Inflammatory macrophage (primary cell): ENCODE measurements at places on chromosomes 1 and 21.
A peak's percentile ranks its signal among the peaks of the same experiment; 100 is the strongest.

GRCh38 chr21:28761674-28762356 lies 230.9 kb downstream of the LTN1 start:
- DNase-seq: no peak

DNA sequence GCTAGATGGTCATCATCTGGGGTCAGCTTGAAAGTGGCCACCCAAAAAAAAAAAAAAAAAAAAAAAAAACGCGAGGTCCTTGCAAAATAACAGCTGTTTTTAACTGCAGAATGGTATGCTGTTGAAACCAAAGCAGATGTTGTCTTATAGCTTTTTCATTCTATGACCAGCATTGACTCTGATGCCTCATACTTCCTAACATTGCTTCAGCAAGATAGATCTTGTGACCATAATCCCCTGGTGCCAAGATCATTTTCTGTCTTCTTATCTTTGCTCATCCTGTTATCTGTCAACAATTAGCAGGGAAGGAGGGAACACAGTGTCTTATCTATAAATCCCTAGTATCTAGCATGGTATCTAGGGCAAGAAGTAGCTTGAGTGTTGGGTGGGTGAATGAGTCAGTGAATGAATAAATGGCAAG lies 181.5 kb downstream of the PLPP3 start:
- DNase-seq: no peak

DNA sequence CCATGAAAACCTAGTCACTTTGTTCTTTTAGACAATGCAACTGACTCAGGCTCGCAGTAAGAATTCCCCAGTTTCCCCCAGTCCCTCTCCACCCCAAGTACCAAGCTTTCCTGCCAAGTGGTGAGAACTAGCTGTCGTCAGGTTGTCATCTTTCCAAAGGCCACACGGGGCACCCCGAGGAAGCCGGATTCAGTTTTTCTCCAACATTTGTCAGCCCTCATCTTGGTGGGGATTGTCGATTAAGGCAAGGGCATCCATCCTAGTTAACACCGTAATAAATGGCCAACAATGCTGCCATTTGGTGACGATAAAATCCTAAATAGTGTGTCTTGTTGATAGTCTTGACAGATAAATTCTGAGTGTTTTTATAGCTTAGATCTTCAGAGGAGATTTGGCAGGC lies 55.9 kb upstream of the PROX1 start:
- DNase-seq: no peak

GRCh38 chr1:24400065-24400464 lies 13.5 kb downstream of the STPG1 start:
- DNase-seq: no peak

- no peak for DNase-seq
These were observed 11.9 kb upstream of the CLDN8 start for GRCh38 chr21:30227633-30228404.

DNA sequence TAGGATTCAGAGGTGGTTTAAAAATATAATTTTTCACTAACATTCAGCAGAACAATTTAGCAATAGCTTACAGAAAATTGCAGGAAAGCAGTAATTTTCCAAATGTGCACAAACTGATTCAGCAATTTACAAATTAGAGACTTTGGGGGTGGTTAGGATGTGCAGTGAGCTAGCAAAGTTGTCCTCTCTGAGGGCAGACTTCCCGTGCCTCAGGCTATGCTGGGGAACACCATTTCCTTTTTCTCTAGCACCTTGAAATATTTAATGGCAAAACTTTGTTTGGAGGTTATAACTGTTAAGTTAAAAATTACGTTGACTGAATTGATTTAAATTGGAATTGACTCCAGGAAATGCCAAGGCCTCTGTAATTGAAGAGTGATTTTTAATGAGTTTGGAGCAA lies 258.9 kb downstream of the PTBP2 start:
- no peak for DNase-seq

DNA sequence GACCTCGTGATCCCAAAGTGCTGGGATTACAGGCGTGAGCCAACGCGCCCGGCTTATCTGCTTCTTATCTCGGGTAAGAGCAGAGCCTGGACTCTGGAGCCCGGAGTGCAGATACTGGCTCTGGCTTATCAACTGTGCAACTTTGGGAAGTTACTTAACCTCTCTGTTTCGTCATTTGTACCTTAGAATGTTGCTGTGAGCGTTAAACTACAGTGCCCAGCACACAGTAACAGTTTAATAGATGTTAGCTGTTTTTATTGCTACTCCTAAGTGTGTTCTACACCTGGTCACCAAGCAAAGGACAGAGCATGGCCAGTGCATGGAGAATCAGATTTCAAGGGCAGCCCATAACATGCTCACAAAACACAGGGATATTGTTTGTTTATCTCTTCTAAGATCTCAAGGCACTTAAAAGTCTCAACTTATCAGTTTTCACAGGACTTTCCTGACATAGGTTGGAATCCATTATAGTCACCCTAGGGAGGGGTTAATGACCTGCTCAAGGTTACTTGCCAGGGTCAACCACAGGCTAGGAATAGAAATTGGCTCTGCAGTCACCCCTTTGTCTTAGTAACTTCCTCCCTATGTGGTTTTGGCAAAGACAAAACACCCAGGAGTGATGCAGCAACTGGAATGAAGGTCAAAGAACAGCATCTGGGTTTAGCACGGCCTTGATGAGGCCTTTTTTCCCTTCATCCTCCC lies 22.5 kb upstream of the SRP9 start:
- no peak for DNase-seq

- no peak for DNase-seq
These were observed at the start of gene SH3D21 for GRCh38 chr1:36306210-36306901. Gene SH3D21 (plus strand): TSS chr1:36306368. CDS start chr1:36306421, 53 bp downstream.

DNA sequence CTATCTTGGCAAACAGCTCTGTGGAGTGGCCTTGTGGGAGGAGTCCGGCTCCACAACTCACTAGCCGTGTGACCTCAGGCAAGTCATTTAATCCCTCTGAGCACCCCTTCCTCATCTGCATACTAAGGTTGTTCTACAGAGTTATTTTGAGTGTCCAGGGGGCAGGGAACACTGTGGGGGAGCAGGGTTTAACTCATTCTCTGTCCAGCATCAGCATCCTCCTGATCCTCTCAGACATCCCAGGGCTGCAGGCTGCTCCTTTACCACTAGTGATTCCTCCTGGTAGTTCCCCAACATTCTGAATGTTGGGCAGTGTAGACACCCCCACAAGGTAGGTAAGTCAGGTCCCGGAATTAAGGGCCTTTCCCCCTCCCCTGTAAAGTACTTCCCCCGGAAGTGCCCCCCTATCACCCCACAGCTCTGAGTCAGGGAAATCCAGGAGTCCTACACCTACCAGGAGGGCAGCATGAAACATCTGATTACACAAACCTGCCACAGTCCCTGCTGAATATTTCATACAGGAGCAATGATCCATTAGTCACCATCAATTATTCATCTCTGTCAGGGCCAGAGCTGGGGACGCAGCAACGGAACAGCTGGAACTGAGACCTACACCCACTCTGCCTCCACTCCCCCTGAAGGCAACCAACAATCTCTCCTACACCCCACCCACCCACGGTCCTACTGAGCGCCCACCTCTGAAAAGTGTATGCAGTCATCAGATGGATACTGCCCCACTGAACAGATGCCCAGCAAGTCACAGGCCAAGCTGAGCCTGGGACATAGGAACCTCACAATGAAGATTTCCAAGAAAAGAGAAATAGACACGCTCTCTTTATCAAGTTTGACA lies 20.5 kb downstream of the SYT2 start:
- no peak for DNase-seq

- DNase-seq: no peak
These were observed 378.4 kb upstream of the RUNX1 start for GRCh38 chr21:35427320-35428000.

DNA sequence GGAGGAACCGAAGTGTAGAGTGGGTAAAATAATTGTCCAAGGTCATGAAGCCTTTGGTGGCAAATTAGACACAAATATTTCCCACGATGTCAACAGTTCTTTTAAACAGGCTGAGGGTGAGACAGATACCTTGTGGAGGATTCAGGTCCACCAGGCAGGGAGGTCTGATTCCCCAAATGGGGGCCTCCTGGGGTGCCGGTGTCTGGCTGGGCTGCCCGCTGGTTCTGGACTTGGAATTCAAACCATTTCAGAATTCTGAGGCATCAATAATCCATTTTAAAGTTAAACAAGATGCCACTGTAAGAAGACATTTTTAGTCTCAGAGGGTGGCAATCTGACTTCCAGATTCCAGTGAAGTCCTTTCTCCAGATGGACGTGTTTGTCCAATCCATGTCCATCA lies 15.5 kb downstream of the KCNA10 start:
- DNase-seq: no peak

DNA sequence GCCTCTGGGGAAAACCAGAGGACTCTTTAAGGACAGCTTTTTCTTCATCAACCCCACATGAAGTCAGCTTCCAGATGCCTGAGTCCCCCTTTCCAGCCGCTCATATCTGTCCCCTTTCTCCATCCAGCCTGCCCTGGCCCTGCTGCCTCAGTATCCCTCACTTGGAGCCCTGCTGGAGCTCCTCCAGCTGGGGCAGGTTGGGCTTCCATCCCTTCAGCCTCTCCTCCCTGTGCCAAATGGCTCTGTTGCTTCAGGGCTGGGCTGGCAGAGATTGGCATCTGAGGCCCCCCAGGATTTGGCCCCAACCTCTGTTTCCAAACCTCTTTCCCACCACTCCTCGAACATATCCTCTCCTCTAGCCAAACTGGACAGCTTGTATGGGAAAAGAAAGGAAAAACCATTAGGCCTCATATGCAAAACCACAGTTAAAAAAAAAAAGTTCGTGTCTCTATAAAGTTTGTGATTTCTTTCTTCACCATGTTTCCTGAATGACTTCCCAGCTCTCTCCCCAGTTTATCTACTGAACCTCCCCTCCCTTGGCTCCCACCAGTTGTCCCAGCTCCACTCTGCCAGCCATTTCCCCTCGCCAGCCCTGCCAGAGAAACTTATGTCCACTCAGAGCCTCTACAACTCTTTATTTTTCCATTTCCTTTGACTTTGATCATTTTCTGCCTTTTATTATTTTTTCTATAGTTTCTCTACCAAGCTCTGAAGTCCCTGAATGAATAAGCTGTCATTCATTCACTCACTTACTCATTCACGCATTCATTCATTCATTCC lies 217.9 kb downstream of the FOXD2 start:
- no peak for DNase-seq

DNA sequence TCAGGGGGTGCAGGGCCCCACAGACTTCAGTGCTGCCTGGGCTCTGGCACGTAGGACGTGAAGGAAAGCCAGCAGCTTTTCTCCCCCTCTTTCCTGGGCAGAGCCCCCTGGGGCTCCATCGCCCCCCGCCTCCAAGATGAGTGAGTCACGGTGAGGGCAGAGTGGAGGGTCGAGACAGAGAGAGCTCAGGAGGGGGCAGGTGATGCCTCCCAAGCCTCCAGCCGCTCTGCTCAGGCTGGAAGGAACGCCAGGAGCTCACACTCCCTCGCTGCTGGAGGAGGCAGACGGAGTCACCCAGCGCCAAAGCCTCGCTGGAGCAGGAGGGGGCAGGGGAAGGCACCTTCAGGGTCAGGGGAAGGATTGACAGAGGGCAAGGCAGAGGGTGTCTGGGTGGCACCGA lies 119.5 kb downstream of the CASZ1 start:
- DNase-seq: no peak

DNA sequence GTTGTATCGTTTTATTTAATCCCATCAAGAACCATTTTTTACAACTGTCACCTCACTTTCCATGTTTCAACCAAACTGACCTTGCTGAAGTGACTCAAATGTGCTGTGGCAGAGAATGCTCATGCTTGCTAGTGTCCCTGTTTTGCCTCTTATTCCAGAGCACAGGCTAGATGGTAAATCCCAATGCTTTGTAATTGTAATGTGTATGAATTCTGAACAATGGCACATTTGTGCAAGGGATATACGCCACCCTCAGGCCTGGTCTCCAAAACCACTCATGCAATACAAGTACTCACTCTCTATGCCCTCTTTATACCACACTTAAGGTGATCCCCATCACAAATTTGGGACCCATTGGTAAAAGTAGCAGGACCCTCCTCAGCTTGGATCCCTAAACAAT lies 313.6 kb downstream of the HHIPL2 start:
- DNase-seq: no peak

GRCh38 chr1:116794804-116795481 lies 40.7 kb downstream of the CD2 start:
- DNase-seq: peak; percentile 89

GRCh38 chr1:213649373-213649772 lies 338.4 kb upstream of the PROX1 start:
- no peak for DNase-seq

GRCh38 chr1:35565742-35566133 lies 7.4 kb upstream of the TFAP2E start:
- no peak for DNase-seq

DNA sequence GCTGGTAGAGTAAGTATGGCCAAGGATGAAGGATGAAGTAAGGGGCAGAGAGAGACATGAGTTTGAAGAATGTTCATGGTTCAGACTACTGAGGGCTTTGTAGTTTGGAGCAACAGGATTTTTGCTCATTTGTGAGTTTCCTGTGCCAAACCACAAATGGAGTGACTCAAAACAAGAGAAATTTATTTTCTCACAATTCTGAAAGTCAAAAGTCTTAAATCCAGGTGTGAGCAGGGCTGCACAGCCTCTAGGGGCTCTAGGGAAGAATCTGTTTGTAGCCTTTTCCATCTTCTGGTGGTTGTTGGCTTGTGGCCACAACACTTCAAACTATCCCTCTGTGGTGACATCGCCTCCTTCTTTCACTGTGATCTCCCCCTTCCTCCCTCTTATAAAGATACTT lies 58.9 kb downstream of the RHOU start:
- no peak for DNase-seq

DNA sequence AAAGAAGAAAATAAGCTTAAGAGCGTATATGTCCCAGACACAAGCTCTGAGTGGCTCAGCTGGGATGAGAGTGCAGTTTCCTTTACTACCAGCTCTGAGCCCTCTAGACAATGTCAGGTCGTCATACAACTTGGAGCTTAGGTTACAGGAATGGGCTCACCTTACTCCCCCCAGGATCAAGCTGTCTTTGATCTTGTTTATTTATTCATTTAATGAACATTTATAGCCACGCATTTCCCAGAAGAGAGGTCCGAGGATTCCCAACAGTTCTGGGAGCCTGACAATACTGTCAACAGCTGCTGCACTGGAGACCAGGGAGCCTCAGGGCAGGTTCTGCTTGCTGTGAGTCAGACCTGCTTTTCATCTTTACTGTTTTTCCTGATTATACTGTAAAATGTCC lies 378.9 kb downstream of the PLPP3 start:
- no peak for DNase-seq

DNA sequence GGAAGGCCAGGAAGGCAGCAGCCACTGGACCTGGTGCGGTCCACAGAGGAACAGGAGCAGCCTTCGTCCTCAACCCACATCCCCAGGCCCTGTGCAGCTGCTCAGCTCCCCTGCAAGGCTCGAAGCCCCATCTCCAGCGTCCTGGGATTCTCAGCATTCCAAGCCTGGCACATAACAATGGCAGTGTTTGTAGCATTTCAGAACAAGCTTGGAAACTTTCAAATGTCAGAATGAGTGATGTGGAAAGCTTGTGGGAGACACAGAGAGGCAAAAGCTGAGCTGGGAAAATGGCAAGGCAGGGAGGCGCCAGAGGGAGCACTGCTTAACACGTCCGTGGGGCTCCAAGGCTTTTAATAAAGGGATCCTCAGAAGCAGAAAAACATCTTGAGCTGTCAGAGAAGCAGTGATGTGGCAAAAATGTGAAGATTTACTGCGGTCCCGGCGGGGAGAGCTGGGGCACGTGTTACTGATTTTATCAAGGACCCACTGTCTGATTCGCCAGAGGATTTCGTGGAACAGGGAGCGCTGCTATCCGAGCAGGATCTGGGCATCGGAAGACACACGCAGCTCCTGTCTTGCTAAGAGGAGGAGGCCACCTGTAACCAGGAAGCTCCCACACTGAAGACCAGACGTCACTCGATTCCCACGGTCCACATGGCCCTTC lies 38.1 kb downstream of the TOMM20 start:
- DNase-seq: no peak

GRCh38 chr1:60591583-60591982 lies 490.8 kb upstream of the NFIA start:
- DNase-seq: no peak

GRCh38 chr1:39238476-39238875 lies 34.0 kb downstream of the MACF1 start:
- no peak for DNase-seq
